ENCODE measurements at places on chromosomes 1 and 21. TPM values are rescaled to one million over a fixed set of nuclear protein-coding genes. Genes with fewer than 3 reads are reported as not detected.

GRCh38 chr1:100736746-100737145, 17.2 kb downstream of the VCAM1 start:
- no peaks in the 10 kb centered on the region for H3K4me1 ChIP-seq
- H3K36me3 ChIP-seq = peaks cover 2% of the 10 kb centered on the region
- no peak overlapping the region for H3K27ac ChIP-seq
- no peak for DNase-seq
- H3K4me3 ChIP-seq = no peak overlapping the region

The TEDDM1 gene
- polyA plus RNA-seq = not detected

DNA sequence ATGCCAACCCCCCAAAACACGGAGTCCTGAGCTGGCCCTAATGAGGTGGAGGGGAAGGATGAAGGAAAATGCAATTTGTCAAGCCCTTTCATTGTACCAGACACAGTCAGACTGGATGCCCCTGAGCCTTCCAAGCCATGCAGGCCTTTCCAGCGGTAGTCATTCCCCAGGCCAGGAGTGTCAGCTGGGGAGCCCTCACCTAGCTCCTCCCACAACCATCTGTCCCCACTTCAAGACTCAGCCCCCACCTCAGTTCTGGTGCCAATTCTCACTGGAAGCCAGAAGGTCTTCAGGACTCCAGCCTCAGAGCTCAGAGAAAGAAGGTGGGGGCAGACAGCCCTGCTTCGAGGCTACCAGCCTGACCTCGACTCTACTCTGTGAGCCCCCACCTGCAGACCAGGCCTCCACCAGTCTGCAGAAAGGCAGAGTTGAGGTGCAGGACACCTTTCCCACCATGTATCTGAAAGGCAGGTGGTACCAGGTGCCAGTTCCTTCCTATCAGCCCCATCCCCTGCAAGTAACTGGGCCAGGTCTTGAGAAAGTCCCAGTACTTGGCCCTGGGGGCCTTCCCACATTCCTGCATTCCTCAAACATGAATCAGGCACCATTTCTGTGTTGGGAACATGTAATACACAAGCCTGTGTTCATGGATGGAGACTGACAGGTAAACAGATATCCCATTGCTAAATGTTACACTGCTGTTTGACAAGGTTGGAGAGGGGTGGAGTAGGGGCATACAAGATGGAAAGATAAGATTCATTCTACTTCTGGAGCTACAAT, 180.6 kb upstream of the EDN2 start:
- H3K36me3 ChIP-seq = no peaks in the 10 kb centered on the region
- peak; percentile 60 for DNase-seq
- H3K27ac ChIP-seq = no peak overlapping the region
- H3K4me3 ChIP-seq = no peak overlapping the region
- peaks cover under 1% of the 10 kb centered on the region for H3K27me3 ChIP-seq
- H3K4me1 ChIP-seq = peaks cover 11% of the 10 kb centered on the region

DNA sequence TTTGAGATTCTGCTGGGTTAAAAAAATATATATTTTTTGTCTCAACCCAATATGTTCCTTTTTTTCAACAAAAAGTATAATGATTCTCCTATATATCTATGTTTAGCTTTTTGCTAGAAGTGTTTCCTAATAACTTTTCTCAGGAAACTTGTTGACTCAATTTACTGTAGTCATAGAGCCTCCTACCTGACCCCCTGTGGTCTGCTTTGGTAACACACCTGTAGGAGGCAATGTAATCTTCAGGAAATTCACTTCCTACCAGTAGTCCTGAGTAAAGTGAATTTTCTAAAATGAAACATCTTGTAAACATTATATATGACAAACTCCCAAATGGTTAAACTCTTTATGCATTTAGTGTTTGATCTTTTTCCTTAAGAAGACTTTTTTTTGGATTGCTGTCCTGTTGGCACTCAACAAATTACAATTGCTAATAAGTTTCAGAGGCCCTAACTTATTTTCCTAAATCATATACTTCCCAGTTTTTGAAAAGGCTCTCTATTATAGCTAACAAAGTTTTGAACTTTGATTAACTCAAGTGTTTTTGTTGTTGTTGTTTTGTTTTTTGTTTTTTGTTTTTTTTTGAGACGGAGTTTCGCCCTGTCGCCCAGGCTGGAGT, 118.3 kb downstream of the OLFML2B start:
- no peaks in the 10 kb centered on the region for H3K36me3 ChIP-seq
- no peaks in the 10 kb centered on the region for H3K27me3 ChIP-seq
- no peak overlapping the region for H3K27ac ChIP-seq

- DNase-seq = peak; percentile 48
- H3K4me1 ChIP-seq = no peaks in the 10 kb centered on the region
- no peaks in the 10 kb centered on the region for H3K36me3 ChIP-seq
- H3K27me3 ChIP-seq = no peaks in the 10 kb centered on the region
Measured at GRCh38 chr1:242477944-242478343, 46.6 kb downstream of the PLD5 start.

The FMO3 gene
- 7.7 TPM for polyA plus RNA-seq

The LGALS8 gene
- 17.6 TPM for polyA plus RNA-seq

DNA sequence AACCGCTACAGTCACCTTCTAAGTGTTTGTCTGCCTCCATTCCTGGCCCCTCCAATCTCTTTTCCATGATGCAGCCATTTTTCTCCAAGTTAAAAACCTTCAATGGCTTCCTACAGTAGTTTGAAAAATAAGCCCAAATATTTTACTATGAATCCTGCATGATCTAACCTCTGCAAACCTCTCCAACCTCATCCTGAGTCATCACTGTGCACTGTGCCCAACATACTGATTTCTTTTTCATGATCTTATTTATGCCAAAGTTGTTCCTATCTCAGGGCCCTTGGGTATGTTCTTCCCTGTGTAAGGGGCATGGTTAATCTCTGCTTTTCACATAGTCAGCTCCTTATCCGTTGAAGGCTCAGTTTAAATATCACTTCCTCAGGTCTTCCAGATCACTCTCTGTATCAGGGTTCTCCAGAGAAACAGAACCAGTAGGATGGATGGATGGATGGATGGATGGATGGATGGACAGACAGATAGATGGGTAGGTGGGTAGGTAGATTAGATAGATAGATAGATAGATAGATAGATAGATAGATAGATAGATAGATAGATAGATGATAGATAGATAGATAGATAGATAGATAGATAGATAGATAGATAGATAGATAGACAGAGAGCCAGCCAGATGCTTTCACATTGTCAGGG, 18.1 kb upstream of the PTPN14 start:
- no peaks in the 10 kb centered on the region for H3K27me3 ChIP-seq
- no peak overlapping the region for H3K4me3 ChIP-seq
- peaks cover 12% of the 10 kb centered on the region for H3K4me1 ChIP-seq
- no peak for DNase-seq
- H3K27ac ChIP-seq = no peak overlapping the region
- H3K36me3 ChIP-seq = no peaks in the 10 kb centered on the region

GRCh38 chr1:27430903-27431600, 38.6 kb downstream of the GPR3 start:
- DNase-seq = no peak
- peak overlapping the region; percentile 27 for H3K27ac ChIP-seq
- no peaks in the 10 kb centered on the region for H3K36me3 ChIP-seq
- H3K4me1 ChIP-seq = peaks cover 40% of the 10 kb centered on the region
- no peaks in the 10 kb centered on the region for H3K27me3 ChIP-seq
- H3K4me3 ChIP-seq = no peak overlapping the region

GRCh38 chr1:115115521-115116161, 26.3 kb upstream of the TSPAN2 start:
- H3K27ac ChIP-seq = no peak overlapping the region
- H3K4me1 ChIP-seq = no peaks in the 10 kb centered on the region
- H3K36me3 ChIP-seq = no peaks in the 10 kb centered on the region
- no peak overlapping the region for H3K4me3 ChIP-seq
- no peak for DNase-seq

GRCh38 chr1:169802888-169803287, 8.2 kb upstream of the METTL18 start:
- H3K4me1 ChIP-seq = no peaks in the 10 kb centered on the region
- H3K27me3 ChIP-seq = no peaks in the 10 kb centered on the region

The FAM72C gene
- not detected for polyA plus RNA-seq

The S100A12 gene
- 2.7 TPM for polyA plus RNA-seq

- H3K27ac ChIP-seq = no peak overlapping the region
- H3K27me3 ChIP-seq = no peaks in the 10 kb centered on the region
- H3K4me3 ChIP-seq = no peak overlapping the region
- H3K4me1 ChIP-seq = no peaks in the 10 kb centered on the region
Measured at GRCh38 chr1:115429241-115429640, 91.2 kb upstream of the NGF start.

GRCh38 chr1:89425056-89425455, 61.2 kb downstream of the GBP6 start:
- H3K4me3 ChIP-seq = no peak overlapping the region
- no peak overlapping the region for H3K27ac ChIP-seq
- no peak for DNase-seq
- H3K36me3 ChIP-seq = no peaks in the 10 kb centered on the region
- no peaks in the 10 kb centered on the region for H3K27me3 ChIP-seq

The SLC35E2B gene
- 11.3 TPM for polyA plus RNA-seq

The UBL4B gene
- not detected for polyA plus RNA-seq
